ENCODE measurements at places on chromosomes 12 and 14.

DNA sequence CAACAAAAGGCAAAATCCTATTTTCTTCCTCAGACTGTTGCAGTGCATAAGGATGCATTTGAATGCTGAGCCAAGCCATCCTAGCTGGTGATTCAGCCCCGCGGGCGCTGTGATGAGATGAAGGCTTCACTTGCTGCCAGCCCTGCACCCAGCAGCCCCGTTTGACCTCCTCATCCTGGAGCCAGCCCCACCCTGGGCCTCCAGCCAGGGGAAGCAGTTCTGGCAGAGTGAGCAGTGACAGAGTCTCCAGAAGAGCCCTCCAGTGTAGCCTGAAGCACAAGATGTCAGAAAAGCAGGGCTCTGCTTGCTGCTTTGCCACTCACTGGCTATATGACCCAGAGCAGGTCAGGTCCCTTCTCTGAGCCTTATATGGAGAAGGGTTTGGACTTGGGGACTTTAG, 96.2 kb upstream of the HSPB8 start:
- DNase-seq = no peak

- peak; percentile 62 for DNase-seq
Measured at GRCh38 chr14:22737052-22737451, 29.4 kb upstream of the OXA1L start.

- DNase-seq = no peak
Measured at GRCh38 chr12:126404293-126404881, 1339.2 kb downstream of the AACS start.

- DNase-seq = no peak
Measured at GRCh38 chr14:101337053-101337452, 224.2 kb upstream of the DIO3 start.

DNA sequence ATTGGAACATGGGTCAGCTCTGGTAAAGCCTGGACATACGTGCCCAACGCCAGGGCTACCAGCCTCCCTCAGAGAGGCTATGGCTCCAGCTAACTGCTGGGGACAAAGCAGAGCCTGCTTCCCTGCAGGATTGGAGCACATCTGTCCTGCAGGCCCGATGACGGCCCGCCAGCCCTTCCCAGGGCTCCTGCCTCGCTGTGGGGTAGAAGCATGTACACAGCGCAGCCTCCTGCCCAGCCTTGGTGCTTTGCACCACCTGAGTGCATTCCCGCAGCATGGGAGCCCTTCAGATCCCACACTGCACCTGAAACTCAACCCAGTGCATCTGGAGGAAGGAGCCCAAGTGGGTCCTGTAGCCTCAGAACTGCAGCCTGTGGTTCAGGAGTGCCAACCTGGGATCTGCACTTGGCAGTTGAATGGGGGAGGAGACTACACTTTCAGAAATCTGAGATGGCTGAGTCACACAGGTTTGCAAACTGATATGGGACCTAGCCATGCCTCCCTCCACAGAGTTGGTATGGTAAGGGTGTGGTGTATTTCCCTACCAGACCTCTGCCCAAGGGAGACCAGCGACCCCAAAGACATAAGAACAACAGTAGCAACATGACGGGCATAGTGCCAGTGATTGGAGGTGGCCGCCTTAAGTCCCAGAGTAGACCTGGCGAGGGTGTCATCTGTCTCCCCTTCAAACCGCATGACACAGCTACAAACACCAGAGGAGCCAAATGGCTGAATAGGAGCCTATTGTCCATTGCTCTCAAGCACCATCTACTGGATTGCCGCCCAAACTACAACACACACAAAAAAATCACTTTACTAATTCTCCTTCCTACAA, 273.9 kb upstream of the MIS18BP1 start:
- no peak for DNase-seq

DNA sequence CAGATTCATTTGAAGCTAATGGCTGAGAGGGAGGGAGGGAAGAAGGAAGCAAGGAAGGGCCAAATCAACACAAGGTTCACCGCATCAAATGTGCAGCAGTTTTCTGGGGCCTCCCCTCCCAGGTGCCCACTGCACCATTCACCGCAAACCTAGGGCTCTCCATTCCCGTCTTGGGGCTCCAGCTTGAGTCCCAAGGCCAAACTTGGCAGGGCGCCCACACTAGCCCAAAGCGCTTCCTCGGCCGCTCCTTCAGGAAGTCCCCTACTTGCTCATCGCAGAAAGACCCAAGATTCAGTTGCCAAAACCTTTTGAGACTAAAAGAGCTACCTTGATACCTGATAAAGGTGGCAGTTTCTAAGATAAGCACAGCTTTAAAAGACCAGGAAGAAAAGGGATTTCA, 140.5 kb upstream of the FKBP4 start:
- DNase-seq = no peak

GRCh38 chr14:22380571-22381407, 208.2 kb downstream of the DAD1 start:
- DNase-seq = no peak

- no peak for DNase-seq
Measured at GRCh38 chr12:120950807-120951206, 27.5 kb upstream of the HNF1A start.

GRCh38 chr12:117402363-117402762, 40.9 kb upstream of the NOS1 start:
- DNase-seq = no peak

- no peak for DNase-seq
Measured at GRCh38 chr12:91588874-91589454, 406.3 kb upstream of the DCN start.

GRCh38 chr14:51093371-51094281, 1.3 kb downstream of the TRIM9 start:
- DNase-seq = peak; percentile 76

GRCh38 chr14:88452231-88452630, 66.8 kb downstream of the SPATA7 start:
- no peak for DNase-seq

DNA sequence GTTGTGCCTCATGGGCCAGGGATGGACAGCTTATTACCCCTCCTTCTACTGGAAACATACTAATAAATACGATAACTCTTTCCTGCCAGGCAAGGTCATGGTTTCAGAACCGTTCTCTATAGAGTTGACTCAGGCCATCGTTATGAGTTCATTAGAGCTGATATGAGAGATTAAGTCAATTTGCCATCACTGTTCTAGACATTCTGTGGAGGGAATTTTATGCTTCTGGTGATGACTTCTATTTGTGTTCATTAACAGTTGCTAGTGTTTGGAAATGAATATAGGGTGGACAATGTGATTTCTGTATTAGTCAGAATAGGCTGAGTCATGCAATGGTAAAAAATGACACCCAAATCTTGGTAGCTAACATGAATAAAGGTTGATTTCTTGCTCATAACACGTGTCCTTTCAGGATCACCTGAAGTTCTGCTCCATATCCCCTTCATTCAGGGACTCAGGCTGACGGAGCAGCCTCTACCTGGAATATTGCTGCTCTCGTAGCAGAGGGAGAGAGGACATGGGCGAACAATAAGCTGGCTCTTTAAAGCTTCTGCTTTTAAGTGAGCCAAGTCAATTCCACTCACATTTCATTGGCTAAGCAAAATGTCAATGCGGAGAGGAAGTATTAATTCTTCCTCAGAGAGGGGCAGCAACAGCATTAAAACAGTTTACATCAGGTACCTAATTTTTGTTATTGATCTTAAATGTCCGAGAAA, 18.5 kb upstream of the TBPL2 start:
- DNase-seq = no peak

GRCh38 chr14:50835280-50835679, 4.3 kb upstream of the NIN start:
- DNase-seq = no peak

DNA sequence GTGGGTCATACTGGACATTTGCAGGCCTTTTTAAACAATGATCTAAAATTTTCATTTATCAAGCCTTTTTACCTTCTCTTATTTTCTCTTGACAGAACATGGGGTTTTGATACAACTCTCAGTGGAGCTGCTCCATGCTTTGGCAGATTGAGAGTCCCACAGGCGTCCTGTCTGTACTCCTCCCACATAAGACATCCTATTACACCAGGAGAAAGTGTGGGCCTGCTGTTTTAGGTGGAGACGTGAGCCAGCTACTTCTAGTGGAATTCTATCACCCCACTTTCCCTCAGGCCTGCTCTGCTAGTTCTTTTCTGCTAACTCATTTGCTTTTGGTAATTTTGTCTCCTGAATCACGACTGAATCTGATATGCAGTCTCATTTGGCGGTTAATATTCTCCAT, 33.5 kb upstream of the NRXN3 start:
- no peak for DNase-seq

- no peak for DNase-seq
Measured at GRCh38 chr12:76664731-76665130, 99.2 kb upstream of the ZDHHC17 start.

DNA sequence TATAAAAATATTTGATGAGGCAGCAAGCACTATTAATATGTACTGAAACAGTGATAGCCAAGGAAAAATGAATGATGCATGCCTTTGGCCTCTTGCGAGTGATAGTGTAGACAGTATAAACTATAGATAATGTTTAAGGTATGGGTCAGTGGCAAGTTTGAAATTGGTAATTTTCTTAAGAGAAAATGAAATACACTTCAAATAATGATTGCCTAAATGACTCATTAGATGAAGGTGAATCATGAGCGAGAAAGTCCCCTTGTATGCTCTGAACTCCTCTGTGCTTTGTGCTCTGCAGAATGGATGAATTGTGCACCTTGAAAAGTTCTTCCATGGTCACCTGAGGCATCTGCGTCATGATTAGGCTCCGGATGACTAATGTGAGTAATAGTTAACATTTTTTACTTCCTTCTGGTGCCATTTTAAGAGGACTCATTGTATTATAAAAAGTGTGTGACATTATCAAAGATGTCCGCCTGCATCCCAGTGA, 84.9 kb upstream of the RTL1 start:
- DNase-seq = no peak

GRCh38 chr14:51719955-51720354, 68.2 kb downstream of the FRMD6 start:
- DNase-seq = no peak

DNA sequence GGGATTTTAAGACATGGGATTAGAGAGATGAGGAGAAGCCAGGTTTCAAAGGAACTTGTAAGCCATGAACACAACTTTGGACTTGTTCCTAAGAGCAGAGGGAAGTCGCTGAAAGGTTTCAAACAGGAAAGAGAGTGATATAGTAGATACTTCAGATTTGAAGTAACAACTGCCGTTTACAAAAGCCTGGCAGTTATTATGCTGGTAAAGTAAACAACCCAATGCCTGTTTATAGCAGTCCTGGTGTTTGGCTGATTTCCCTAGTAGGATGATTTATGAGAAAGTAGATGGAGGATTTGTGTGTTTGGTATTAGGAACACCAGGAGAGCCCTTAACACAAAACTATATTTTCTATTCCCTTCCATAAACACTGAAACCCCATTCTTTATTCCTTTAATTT, 285.7 kb downstream of the RMST start:
- no peak for DNase-seq

GRCh38 chr14:53127151-53127550, 26.0 kb downstream of the DDHD1 start:
- DNase-seq = no peak

DNA sequence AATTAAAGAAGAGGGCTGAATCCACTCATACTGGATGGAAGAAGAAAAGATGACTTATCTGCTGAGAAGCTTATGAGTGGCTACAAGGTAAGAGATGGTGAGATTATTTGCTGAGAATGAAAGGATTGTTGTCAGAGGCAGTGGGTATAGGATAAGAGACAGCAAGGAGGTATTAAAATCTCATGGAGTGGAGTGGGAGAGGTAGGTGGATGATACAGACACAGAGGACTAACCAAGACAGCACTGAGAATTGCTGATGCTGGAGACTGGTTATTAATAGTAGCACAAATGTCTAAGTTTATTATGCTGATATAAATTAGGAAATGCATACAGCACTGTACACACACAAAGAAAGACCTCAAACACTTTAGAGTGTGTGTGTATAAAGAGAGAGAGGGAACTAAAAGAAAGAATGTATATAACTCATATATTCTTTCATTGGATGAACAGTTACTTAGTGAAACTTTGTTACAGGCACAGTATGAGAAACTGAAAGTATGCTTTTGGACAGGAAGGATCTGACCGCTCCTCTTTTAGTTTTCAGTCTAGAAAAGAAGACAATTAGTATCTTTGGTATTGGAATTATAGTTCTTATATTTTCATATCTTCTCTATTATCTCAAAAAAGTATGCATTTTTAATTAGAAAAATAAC, 543.1 kb downstream of the LRFN5 start:
- no peak for DNase-seq

- DNase-seq = no peak
Measured at GRCh38 chr12:66008985-66009384, 121.6 kb downstream of the LLPH start.

DNA sequence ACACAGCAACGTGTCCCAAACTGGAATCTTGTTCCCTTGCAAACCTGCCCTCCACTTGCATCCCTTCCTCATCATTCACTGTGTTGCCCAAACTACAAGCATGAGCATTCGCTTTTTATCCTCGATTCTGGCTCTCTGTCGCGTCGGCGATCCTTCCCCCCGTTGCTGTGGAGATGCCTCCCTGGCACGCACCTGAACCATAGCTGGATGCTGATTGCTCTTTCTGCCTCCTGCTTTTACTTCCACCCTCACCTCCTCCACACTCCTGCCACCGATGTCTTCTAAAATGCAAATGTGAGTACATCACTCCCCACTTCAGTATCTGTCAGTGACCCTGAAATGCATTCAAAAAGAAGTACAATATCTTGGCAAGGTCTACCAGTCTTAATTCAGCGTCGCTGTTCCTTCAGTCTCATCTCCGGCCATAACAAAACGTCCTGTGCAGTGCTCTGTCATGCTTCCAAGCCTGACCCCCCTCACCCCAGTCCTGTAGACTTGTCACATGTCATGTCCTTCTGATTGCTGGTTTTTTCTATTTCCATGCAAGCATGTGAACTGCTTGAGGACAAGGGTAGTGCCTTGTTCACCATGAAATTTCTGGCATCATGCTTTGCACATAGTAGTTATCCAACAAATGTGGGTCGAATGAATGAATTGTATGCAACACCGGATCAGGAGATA, 2.5 kb upstream of the PPP2R5C start:
- no peak for DNase-seq

DNA sequence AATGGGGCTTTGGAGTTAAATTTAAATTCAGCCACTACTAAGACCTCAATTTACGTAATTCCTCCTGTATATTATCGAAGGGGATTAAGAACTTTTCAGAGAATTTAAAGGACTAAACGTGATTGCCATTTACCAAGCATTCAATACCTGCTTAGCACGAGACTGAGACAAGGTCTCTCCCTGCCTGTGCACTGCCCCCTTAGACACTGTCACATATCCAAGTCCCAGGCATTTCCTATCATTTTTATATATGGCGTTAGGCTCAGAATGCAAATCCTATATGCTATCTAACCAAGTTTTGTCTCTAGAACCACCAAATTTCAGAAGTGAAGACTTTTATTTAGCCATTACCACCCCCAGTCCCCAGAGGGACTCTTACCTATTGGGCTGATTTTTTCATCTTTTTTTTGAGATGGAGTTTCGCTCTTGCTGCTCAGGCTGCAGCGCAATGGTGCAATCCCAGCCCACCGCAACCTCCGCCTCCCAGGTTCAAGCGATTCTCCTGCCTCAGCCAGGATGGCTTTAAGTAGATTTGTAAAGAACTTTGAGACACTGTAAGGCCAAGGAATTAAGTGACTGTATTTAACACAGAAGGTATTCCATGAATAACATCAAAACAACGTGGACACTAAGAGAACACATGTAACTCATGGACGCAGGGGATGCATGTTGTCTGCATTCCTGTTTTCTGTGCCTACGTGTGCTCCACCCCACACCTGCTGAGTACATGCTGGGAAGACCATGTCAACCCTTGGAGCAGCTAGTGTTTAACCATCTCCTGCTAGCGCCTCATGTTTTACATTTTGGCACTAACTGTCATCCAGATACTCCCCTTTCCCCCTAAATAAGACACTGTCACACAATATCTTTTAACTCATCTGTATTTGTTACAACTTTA, 6.4 kb downstream of the HSP90AA1 start:
- no peak for DNase-seq

- no peak for DNase-seq
Measured at GRCh38 chr14:90062822-90063539, 1.2 kb downstream of the KCNK13 start.
